Suppressor macrophage treated with lipopolysaccharide for 1 hour (primary cell): ENCODE measurements at places on chromosomes 11 and 22.

DNA sequence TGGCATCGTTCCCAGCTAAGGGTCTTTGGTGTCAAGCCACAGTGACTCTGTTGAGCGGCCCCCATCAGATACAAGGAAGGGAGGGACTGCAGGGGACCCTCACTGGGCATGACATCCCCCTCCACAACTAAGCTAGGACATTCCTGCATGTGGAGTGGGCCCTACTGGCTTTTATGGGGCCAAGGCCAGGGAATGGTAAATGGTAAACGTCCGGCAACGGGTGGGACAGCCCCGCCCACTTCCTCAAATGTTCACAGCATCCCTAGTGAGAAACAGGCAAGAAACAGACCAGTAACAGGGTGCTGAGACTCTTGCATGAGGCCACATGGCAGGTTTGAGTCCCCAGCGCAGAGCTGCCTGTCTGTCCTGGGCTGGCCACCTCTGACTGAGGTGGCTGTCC, 4.4 kb downstream of the TMPRSS6 start:
- DNase-seq = no peak

DNA sequence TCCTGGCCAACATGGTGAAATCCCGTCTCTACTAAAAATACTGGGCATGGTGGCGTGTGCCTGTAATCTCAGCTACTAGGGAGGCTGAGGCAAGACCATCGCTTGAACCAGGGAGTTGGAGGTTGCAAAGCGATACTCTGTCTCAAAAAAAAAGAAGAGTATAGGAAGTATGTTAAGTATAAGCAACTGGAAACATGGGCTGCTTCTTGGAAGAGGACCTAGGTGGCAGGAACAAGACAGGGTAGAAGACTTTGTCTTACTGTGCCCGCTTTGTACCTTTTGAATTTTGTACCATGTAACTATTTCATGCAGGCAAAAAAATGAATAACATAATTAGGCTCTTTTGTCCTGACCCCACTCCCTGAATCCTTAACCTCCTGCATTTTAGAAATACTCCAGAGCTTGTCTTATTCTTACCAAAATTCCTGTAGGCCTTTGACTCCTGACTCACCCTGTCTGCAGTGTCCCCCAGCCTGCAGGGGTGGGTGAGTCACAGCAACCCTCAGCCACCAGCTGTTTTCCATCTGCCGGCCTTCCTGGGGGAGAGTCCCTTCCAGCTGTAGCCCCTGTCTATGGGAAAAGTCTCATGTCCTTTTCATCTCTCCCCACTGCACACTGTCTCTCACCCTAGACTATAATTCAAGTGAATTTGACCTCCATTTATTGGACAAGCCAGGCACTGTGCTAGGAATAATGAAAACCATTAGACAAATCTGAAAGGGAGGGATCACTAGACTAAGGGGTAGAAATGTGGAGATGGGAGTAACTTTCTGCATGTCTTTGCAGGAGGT, 41.8 kb downstream of the TXN2 start:
- DNase-seq = peak; percentile 90

DNA sequence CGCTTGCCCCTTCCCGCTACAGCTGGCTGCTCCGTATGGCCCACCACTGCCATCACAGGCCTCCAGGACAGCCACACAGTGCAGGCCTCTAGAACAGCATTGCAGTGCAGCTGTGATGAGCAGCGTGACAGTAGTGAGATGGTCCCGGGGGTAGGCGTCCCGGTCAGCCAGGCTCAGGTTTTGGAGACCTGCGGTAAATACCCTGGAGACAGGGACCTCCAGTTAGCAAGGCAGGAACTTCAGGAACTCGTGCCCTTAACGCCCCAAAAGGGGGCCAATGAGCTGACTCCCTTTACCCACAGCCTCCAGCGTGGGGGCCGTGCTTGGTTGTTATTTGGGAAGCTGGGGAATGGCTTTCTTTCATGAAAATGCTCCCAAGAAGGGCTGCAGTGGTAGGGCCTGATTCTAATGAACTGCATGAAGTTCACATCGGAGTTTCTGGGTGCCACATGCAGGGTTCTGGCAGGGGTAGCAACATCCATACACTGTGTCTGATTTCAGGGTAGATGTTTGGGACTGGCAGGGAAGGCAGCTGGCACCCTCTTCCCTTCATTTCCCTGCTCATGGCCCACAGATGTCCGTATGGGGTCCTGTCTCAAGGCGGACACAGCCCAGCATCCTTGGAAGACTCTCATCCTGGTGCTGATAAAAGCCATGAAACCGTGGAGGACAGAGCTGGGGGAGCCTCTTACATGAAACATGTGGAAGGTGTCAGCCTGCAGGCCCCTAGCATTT, 440.5 kb downstream of the TBC1D22A start:
- DNase-seq = no peak

DNA sequence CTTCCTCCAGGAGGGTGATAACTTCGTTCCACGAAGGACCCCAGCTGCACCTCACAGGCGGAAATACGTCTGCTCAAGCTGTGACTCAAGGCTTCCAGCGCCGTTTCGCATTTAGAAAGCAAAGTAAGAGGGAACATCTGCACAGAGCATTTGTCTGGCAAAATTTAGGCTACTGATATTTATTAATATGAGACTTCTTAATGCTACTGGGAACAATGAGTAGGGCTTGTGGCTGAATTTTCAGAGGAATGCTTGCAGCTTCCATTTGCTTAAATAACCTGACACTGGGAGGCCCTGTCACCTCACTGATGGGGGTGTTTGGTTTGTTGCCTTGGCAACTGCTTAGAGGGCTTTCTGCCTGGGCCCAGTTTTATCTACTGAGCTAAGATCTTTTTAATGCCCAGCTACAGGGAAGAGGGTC, 14.7 kb upstream of the ST14 start:
- DNase-seq = no peak

- no peak for DNase-seq
These were observed 136.8 kb downstream of the CD44 start for GRCh38 chr11:35275786-35276170.
